ENCODE measurements at places on chromosomes 7 and 10.

DNA sequence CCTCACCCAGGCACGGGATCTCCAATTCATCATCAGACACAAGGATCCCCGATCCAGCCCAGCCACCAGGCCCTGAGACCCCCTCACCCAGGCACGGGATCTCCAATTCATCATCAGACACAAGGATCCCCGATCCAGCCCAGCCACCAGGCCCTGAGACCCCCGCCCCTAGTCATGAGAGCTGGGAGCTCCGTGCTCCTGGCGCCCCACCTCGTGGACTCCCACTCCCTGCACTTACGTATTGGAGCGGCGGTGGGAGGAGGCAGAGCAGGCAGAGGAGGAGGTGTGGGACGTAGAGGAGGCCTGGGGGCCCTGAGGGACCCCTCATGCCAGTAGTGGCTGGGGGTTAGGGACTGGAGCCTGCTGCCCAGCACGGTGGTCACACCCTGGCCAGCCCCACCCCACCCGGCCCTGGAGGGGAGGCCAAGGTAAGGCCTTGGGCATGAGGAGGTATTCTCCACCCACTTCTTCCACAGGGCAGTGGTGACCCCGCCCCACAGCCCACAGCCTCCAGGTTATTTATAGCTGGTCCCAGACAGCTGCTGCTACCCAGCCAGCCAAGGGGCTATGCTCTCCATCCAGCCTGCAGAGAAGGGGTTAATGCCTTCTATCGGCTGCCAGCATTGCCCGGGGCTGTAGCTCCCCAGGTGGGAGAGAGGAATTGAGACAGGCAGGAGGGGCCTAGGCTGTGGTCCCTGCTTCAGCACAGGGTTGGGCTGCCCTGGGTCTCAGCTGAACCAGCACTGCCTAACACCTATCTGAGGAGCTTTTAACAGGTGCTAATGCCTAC, 17.6 kb upstream of the CRHR2 start:
- DNase-seq = no peak

- DNase-seq = no peak
Observed at GRCh38 chr10:30562787-30563186, 66.8 kb downstream of the LYZL2 start.

DNA sequence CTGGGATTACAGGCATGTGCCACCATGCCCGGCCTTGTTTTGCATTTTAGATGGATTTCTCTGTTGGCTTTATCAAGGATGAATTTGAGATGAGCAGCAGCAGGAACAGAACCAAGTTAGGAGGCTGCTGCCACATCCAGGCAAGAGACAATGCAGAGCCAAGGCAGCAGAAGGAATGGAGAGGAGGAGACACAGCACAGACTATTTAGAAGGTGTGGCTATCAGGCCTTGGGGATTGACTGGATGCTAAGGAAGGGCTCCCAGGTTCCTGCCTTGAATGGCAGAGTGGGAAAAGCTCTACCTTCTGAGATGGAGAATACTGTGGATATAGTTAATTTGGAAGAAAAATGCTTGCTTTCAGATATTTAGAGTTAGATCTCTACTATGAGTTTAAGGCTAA, 484.7 kb upstream of the C7orf33 start:
- DNase-seq = no peak

DNA sequence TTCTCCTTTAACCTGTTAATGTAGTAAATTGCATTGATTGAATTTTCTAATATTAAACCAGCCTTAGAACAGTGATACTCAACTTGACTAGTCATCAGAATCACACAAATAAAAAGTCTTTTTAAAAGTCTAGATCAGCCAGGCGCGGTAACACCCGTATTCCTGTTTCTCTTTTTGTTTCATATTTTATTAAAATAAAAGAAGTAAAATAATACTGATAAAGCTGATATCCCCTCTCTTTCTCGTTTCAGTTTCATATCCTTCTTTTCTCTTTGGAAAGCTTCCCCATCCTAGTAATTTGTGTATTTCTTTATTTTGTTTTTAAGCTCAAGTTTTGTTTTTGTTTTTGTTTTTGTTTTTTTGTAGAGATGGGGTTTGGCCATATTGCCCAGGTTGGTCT, 9.3 kb downstream of the SMO start:
- DNase-seq = no peak

GRCh38 chr7:157976406-157976805, 611.2 kb downstream of the PTPRN2 start:
- DNase-seq = no peak

DNA sequence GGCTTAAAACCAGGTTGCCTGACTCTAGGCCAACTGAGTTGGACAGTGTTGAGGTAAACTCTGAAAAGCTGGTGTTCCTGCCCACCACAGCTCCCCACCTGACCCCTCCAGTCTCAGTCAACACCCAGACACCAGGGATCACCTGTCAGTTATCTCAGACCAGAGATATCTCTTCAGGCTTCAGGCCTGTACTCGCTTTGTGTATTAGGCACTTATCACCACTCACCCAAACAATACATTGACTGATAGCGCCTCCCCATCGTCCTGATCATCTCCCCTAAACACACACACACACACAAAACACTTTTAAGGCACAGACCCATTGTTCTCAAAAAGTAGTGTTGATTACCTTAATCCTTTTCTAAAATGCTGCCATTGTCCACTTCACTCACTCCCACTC, 111.5 kb downstream of the PLCE1 start:
- no peak for DNase-seq

DNA sequence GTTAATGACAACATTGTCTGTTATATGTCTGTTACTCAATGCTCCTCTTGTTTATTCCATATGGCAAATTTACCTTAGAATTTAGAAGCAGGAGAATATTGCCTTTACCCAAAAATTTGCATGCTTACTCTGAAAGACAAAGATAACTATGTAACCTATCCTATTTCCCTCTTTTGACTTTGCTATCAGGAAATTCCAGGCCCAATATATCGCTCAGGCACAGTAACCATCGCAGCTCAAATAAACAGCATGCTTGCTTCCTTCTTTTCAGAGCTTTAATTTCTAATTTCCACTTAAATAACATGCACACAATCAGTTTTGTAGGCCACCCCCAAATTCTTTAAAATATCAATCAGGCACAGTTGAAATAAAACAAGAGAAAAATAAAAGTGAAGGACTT, 57.8 kb downstream of the EBLN1 start:
- no peak for DNase-seq

Measured in AG09319 (cell line).